ENCODE measurements at places on chromosomes 3 and 15.

- no peak for DNase-seq
These were observed 7.2 kb upstream of the CD47 start for GRCh38 chr3:108098003-108098370.

DNA sequence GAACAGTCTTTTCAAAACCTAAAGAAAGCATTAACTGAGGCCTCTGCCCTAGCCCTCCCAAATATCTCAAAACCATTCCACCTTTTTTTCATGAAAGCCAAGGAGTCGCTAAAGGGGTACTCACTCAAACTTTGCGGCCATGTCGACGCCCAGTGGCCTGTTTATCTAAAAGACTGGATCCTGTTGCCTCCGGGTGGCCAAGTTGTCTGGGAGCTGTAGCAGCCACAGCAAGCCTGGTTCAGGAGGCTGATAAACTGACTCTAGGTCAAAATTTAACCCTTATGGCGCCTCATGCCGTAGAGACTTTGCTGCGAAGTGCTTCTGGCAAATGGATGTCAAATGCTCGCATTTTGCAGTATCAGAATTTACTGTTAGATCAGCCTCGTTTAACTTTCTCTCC is 39.5 kb downstream of the ZBTB11 start:
- DNase-seq: no peak

GRCh38 chr3:45140141-45140769 is 5.9 kb downstream of the CDCP1 start:
- no peak for DNase-seq

DNA sequence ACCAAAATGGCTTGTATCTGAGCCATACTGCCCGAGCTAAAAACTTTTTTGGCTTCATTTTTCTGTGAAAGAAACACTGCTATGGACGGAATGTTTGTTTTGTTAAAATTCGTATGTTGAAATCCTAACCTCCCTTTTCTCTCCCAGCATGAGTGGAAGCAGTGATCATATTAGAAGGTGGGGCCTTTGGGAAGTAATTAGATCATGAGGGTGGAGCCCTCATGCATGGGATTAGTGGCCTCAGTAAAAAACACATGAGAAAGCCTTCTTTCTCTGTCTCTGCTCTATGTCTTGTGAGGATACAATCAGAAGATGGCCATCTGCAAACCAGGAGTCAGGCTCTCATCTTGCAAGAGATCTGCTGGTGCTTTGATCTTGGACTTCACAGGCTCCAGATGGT is 7.4 kb upstream of the FNDC3B start:
- no peak for DNase-seq

- peak; percentile 45 for DNase-seq
These were observed 9.4 kb upstream of the CMSS1 start for GRCh38 chr3:99808163-99808794.

DNA sequence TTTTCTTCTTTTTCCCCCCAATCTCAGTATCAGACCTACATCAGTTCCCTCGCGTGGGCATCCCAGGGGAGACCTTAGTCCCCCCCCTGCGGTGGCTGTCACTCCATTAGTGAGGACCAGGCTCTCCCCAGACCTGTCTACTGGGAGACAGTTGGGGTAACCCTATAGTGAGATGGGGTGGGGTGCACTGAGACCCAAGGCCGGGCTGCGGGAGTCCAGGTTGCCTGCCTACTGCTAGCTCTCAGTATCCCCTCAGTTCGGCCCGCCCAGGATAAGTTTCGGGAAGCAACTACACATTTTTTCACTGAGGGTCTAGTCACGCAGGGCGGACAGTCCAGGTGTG is 671 bp upstream of the DCUN1D1 start:
- no peak for DNase-seq

- no peak for DNase-seq
These were observed 81.0 kb downstream of the CLDN11 start for GRCh38 chr3:170499562-170500156.

GRCh38 chr3:140896997-140897396 is 44.6 kb upstream of the SLC25A36 start:
- DNase-seq: no peak

DNA sequence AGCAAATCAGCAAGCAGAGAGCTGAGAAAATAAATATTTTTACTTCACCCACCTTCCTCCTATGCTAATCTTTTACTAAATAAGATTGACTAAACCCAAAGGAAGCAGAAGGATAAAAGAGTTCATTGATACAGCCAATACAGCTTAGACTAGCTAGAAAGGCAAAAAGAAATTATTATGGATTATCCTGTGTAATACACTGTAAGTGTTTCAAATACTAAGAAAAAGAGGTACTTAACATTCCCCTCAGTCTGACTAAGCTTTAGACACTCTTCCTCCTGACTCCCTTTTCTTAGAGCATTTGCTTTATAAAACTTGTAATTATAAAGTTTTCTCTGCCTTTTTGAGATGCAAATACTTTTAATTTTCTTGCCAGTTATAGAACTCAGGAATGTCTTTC is 848.9 kb upstream of the CADM2 start:
- DNase-seq: no peak

- DNase-seq: no peak
These were observed 81.8 kb downstream of the LRIG1 start for GRCh38 chr3:66419036-66419435.

DNA sequence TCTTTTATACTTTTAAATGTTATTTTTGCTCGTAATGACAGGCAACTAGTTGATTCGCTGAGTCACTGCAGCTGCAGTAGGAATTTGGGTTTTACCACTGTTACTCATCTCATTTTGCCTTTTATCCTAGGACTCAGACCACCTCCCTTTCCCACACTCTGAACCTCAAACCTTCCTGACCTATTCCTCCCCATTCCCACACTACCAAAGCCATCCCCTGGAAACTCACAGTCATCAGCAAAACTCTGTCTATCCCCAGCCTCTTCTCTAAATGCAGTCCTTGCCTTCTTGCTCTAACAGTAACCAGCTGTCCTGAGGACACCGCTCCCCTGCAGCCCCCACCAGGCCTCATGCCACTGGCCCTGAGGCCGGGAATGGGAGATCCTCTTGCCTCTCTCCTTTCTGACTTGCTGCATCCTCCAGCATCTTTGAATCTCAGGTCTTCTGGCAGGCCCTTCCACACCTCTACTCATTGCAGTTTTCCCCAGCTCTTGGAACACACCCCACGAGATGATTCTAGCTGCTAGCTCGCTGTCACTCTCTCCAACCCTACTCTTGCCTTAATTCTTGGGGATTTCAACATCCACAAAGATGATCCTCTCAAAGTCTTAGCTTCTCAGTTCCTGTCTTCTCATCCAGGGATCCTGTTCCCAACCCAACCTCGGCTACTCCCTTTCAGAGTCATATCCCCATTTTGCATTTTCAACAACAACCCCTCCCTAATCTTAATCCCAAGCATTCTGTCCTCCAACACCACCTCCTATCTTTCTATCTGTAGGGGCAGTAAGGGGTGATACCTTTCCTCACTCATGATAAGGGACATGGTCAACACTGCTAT is 55.9 kb upstream of the C3orf80 start:
- no peak for DNase-seq

- DNase-seq: no peak
These were observed 404.9 kb upstream of the ALCAM start for GRCh38 chr3:104961851-104962250.

DNA sequence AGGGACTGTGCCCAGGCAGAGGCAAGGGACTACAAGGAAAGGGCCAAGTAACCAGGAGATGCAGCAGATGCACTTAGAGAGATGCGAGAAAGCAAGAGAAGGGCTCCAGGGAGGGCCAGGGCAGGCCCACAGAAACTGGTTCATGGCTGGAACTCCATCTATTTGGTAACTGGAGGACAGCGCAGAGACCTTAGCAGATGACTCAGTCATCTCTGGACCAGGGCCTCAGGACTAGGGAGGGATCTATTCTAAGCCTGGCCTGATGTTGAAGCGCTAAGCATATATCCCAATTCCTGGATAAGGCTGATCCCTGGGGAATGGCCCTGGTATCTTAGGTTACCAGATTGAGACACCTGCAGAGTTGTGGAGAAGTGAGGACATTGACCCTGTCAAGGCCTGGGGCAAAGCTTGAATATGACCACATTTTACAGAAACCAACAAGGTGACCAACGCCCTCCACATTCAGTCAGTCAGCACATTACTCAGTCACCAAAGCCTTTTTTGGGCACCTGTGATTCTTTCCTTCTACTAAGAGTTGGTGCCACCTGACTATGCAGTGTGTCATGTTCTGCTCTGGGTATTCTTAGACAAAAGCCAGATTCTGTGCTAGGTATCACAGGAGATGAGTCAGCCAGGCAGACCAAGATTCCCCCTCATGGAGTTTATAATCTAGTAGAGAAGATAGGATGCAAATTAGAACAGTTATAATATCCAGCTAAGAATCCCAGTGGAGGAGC is 68.4 kb upstream of the SLCO3A1 start:
- no peak for DNase-seq

- no peak for DNase-seq
These were observed 123.2 kb downstream of the RAP2B start for GRCh38 chr3:153285194-153285641.

DNA sequence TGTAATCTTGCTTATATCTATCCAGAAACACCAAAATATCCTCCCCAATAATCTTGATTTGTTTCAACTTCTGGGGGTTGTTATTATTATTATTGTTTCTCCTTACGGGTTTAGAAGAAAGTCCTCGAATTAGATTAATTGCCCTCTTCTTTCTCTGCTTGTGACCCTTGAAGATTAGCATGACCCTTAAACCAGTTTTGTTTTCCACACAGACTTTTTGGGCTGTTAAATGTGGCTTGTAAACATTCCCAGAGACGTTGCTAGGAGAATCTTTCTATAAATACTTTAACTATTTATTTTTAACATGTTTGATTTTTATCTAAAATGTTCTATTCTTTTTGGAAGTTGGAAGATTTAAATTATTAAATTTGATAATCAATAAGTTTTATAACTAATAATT is 4.3 kb upstream of the SUCNR1 start:
- DNase-seq: no peak

DNA sequence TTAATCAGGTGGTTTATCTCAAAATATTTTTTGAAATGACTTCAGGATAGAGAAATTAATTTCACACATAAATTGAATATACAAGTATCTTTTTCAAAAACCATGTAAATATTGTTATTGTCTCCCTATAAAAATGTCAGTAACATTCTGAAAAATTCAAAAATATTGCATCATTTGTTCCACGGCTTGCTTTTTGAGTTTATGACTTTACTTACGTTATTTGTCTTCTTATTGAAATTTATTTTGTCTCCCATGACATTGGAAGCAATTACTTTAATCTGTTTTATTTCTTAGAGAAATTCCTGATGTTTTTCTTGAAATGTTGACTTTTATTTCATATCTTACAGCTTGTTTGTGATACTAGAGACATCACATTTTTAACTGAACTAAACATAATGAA is 56.9 kb upstream of the P2RY1 start:
- DNase-seq: no peak

GRCh38 chr3:171457607-171458061 is 2.6 kb downstream of the TNIK start:
- no peak for DNase-seq

GRCh38 chr3:118744186-118744585 is 290.5 kb downstream of the IGSF11 start:
- DNase-seq: no peak

- peak; percentile 31 for DNase-seq
These were observed 82.3 kb downstream of the RBPMS2 start for GRCh38 chr15:64693134-64693533.

DNA sequence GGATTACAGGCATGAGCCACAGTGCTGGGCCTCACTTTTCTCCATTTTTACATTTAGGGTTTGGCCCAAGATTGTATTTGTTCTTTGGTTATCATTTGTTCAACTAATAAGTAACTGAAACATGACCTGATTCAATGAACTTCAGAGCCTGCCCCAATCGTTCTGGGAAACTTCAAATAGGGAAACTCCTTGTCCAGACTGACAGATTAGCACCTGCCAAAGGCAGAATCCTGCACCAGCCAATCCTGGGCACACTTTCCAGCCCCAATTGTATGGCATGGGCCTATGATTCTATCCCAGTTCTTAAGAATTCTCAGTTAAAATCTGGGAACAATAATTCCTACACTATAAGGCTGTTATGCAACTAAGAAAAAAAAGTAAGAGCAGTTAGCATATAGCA is 18.3 kb upstream of the RAB43 start:
- DNase-seq: no peak

- no peak for DNase-seq
These were observed 92.4 kb downstream of the ABI3BP start for GRCh38 chr3:100900671-100901335.

GRCh38 chr3:102006812-102007485 is 157.6 kb downstream of the NFKBIZ start:
- no peak for DNase-seq

- no peak for DNase-seq
These were observed 9.7 kb upstream of the CXCR6 start for GRCh38 chr3:45933591-45933990.

DNA sequence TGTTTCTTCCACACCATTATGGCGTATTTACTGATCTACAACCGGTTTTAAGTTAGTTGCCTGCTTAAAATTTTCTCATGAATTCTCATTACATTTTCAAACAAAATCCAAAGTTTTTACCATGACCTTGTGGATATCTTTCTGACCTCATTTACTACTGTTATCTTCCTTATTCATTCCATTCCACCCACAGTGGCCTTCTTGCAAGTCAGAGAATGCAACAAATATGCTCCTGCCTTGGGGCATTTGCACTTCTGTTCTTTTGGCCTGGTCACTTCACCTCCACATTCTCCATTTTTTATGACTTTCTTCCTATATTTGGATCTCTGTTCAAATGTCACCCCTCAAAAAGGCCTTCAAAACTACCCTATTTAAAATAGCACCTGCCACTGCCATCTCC is 8.8 kb upstream of the SLC15A2 start:
- no peak for DNase-seq

- DNase-seq: no peak
These were observed 83.8 kb downstream of the MYLK start for GRCh38 chr3:123800362-123800682.

- no peak for DNase-seq
These were observed 541.2 kb downstream of the RBMS3 start for GRCh38 chr3:29822071-29822470.

DNA sequence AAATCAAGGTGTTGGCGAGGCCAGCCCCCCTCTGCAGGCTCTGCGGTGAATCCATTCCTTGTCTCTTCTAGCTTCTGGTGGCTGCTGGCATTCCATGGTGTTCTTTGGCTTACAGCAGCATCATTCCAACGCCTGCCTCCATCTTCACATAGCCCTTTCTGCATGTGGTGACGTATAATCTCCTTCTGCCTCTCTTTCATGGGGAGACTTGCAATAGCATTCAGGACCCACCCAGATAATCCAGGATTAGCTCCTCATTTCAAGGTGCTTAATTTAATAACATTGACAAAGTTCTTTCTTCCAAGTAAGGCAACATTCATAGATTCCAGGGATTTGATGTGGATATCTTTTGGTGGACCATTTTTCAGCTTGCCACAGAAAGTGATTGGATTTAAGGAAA is 35.8 kb downstream of the ISG20 start:
- DNase-seq: no peak

GRCh38 chr3:171874879-171875278 is 31.7 kb downstream of the TMEM212 start:
- no peak for DNase-seq

- no peak for DNase-seq
These were observed 25.9 kb downstream of the TLE3 start for GRCh38 chr15:70071799-70072198.
